ENCODE measurements at places on chromosomes 11 and 22.

DNA sequence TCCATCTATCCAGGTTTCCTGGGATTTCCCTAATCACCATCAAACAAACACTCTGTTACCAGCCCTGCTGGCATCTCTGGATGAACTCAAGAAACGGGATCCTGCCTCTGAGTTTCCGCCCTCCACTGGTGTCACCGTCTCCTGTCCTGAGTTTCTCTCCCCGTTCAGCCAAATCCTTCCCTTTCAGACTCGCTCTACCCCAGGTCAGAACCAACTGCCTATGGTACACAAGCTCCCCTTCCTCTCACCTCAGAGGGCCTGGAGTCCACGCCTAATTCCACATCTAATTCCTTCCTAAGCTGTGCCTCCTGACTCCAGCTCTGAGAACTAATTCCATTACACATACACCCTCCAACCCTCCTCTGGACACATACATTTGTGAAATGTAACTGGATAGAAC is 96.1 kb downstream of the SHANK2 start:
- DNase-seq: no peak

DNA sequence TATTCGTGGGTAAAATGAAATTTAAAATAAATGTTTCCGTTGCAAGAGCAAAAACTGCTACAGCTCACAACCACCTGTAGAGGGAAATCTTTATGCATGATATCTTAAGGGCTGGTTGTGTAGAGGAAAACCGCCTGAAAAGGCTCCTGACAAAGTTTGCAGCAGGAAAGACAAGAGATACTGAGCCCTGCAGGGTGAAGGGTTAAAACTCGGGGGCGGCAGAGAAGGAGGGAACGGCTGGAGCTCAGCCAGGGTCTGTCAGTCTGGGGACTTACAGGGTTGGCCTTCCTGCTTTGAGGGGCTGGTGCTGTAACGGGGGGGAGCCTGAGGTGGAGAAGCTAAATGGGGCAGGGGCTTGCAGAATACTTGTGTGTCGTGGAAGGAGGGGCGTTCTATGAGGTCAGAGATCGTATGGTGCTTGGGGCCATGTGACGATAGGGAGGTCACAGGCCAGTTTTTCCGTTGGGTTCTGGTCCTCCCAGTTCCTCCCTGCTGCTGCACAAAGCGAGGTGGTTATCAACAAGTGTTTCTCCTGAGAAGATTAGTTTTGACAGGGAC is 122.9 kb upstream of the HSD17B12 start:
- no peak for DNase-seq

- DNase-seq: no peak
Observed at GRCh38 chr11:124737638-124738305, 2.0 kb upstream of the NRGN start.

DNA sequence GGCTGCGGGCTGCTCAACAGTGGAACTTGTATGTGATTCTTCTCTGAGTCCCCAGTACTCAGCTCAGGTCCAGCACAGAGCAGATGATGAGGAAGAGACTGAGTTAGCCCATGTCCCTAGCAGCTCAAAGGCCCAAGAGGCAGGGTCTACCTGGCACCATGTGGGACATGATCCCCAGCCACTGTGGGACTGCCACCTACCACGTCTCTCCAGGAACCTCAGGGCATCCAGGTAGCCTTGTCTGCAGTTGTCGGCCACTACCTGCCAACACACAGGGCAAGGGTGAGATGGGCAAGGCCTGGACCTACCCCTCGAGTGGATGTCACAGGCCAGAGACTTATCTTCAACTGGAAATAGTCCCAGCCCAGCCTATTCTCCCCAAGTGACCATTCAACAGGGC is 4.4 kb downstream of the PNPLA5 start:
- no peak for DNase-seq

- DNase-seq: no peak
Observed at GRCh38 chr11:32428665-32429303, 6.6 kb downstream of the WT1 start.

DNA sequence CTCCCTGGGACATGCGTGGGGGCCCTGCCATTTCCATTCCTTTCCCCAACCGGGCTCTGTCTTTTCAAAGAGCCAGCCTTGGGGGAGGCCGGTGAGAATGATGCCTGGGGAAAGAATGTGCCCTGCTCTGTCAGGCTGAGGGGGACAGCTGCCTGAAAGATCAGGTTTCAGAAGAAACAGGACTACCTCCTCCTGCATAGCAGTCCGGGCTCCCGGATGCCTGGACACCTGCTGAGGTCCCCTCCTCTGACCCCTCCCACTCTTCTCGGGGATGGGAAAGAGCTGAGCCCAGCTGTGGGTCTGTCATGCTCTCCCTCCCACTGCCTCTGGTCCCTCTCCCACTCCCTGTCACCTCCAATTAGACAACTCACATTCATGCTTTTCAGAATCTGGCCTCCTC is 41.8 kb upstream of the CDON start:
- no peak for DNase-seq

DNA sequence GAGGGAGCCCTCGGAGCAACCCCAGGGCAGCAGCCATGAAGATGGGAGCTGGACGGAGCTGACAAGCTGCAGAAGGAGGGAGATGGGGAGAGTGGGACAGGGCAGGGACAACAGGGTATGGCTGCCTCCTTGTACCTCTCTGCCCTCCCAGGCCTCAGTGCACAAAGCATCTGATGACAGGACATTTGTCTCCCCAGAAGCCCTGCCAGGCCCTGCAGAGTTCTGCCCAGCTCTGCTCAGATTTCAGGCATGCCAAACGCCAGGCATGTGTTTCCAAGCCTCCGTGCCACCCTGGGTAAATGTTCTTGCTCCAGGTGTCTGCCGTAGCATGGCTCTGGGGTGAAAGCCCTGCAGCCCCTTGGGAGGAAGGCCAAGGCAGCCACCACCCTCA is 1.1 kb upstream of the IFITM10 start:
- DNase-seq: no peak

GRCh38 chr11:19848219-19848618 is 135.6 kb downstream of the NAV2 start:
- no peak for DNase-seq

GRCh38 chr11:35246745-35247144 is 107.8 kb downstream of the CD44 start:
- DNase-seq: peak; percentile 69

DNA sequence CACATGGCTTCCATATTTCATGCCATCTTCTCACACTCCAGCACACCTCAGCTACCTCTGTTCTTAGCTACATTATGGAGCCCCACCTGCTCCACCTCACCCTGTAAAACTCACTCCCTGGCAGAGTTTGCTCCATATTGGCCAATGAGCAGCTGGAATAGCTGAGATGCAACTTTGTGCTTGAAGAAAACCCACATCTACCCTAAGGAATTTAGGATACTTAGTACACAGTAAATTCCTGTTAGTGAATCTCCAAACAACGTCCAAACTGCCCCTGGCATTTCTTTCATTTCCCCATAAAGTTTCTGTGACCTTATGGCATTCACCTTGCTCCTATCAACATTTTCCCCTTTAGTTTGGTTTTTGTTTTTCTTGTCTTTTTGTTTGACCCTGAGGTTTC is 2.2 kb upstream of the VWCE start:
- DNase-seq: no peak

DNA sequence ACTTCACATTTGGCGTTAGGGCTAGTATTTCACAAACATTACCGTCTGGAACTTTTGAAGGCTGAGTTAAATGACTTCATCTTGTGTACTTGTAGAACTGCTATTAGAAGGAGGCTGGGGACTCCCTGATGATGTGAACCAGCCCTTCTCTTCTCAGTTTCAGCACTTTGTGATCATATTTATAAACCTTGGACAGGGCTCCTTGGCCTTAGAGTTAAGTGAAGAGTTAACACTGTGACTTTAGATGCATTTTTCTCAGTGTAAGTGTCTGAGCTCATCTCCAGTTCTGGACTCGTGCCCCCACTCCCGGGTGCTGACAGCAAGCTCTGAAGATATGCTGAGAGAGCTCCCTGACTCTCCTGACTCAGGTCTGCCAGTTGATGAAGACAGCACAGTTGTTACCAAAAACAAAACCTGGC is 8.4 kb downstream of the MIAT start:
- peak; percentile 66 for DNase-seq

DNA sequence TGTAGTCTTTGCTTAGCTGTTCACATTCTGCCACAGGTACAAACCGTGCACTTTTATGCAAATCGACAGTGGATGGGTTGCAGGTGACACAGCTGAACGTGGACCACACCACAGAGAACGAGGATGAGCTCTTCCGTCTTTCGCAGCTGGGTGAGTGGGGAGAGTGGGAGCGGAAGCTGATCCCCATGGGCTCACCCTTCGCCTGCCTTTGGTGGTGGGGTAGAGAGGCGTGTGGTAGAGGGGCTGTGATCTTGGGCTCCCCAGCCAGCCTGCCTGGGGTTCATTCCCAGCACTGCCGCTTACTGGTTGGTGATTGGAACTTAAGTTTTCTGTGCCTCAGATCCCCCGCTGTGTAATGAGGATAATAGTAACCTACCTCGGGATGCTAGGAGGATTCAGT is 19.1 kb downstream of the TAB1 start:
- DNase-seq: no peak

- DNase-seq: no peak
Observed at GRCh38 chr22:45211848-45212247, 28.8 kb downstream of the KIAA0930 start.

GRCh38 chr22:22003233-22003632 is 20.6 kb upstream of the TOP3B start:
- no peak for DNase-seq

- peak; percentile 68 for DNase-seq
Observed at GRCh38 chr22:29503811-29504372, 23.9 kb downstream of the NEFH start.

- DNase-seq: no peak
Observed at GRCh38 chr11:61171907-61172306, 10.7 kb upstream of the VPS37C start.

DNA sequence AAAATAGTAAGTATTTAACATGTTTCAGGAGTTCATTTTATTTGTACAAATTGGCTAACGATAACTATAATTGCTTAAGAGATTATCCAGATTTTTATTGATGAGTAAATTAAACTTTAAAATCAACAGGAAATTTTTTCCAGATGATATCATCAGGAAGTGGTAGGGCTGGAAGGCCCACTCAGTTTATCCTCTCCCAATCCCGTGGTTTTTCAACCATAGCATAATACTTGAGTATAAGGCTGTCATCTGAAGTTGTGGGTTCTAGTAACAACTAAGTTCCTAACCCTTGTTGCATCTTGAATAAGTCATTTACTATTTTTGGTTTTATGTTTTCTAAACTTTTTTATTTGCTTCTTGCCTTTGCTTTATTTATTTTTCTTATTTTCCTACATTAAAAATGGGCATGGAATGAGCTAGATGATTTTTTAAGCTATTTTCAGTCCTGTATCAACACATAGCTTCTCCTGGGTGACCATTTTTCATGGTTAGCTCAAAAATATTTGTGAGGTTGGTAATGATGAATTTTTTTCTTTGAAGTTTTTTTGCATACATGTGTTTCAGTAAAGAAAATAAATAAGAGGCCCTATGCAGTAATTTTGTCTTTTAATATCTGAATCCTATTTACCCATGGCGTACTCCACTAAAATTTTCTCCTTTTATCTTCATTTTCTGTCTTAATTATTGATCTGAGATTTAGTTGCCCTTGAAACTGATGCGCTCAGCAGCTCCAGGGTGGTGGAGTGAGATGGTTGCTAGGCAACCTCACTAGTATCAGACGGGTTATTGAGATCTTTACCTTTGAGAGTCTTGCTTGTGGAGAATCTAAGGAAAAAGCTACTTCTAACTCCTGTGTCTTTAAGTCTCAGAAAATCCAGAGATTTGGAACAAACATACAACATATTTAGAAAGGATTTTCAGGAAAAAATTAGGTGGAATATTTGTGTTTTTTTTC is 452.0 kb upstream of the CCDC179 start:
- peak; percentile 60 for DNase-seq

DNA sequence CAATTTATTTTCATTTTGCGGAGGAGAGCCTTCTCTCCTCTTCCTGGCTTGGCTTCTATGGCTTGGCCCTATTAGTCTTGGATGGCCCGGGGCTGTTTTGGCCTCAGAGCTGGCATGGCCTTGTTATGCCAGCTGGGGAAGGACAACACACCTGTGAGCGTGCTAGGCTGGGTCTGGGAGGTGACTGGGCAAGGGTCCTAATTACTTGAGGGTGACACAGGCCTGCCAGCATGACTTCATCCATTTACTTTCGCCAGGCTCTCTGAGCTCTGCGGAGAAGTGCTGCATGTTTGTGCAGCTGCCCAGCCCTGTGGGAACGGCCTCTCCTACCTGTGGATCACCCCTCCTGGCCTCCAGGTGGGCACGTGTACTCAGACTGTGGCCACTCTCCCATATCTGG is 153.6 kb downstream of the SNX19 start:
- no peak for DNase-seq

- no peak for DNase-seq
Observed at GRCh38 chr11:83695046-83695445, 408.9 kb upstream of the CCDC90B start.

DNA sequence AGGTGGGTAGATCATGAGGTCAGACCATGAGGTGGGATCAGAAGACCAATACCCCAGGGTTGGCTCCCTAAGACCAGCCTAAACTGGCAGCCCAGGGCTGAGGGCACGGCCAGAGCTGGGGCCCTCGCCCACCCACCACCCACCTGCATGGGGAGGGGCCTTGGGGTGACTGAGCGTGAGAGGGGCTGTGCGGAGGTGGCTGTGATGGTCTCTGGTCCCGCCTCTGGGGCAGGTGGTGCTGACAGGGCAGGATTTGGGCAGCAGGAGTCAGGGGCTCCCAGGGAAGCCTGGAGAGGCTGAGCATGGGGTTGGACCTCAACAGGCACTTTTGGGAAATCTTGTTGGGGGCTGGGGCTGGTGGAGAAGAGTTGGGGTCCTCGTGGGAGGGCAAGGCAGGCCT is 39.8 kb upstream of the MUC5AC start:
- no peak for DNase-seq

DNA sequence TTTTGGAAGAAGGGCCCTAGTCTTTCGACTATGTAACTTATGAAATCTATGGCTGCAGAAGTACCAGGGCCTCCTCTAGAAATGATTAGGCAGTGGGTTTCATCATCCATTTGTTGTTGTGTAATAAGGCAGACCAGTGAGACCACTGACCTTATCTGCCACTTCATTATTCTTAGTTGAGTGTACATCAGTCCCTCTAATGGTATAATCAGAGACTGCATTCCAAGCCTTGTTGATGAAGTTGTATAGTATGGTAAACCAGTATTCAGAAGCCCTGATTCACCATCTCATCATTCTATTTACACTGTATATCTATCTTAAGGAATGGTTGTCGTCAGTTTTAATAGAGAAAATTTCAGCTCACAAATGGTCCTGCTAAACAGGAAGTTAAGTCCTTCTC is 32.2 kb upstream of the GRIA4 start:
- DNase-seq: no peak

Measured in foreskin fibroblast (primary cell).